ENCODE measurements at places on chromosomes 2 and 18.
A peak's percentile ranks its signal among the peaks of the same experiment; 100 is the strongest.

DNA sequence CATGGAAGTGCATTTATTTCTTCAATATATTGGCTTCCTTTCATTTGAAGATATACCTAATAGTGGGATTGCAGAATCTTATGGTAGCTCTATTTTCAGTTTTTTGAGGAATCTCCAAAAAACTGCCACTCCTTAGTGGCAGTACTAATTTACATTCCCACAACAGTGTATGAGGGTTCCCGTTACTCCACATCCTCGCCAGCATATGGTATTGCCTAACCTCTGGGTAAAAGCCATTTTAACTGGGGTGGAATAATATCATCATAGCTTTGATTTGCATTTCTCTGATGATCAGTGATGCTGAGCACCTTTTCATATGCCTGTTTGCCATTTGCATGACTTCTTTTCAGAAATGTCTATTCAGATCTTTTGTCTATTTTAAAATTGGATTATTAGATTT lies 471.9 kb upstream of the UBE2E3 start:
- DNase-seq: no peak

DNA sequence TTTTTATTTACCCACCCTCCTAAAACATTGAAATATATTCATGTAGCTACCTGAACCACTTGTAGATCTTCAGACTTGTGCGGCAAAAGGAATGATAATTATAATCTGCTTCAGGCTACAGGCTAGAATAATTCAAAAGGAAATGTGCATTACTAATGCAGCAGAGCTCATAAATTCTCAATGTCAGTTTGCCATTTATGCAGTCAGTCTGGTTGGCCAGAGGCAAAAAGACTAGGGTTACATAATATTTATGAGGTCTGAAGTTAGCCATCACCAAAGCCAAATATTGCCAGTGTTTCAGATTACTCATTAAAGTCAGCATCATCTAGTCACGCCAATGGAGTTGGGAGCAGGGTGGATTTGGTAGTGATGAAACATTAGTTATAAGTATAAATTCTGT lies 38.9 kb downstream of the METAP1D start:
- DNase-seq: no peak

DNA sequence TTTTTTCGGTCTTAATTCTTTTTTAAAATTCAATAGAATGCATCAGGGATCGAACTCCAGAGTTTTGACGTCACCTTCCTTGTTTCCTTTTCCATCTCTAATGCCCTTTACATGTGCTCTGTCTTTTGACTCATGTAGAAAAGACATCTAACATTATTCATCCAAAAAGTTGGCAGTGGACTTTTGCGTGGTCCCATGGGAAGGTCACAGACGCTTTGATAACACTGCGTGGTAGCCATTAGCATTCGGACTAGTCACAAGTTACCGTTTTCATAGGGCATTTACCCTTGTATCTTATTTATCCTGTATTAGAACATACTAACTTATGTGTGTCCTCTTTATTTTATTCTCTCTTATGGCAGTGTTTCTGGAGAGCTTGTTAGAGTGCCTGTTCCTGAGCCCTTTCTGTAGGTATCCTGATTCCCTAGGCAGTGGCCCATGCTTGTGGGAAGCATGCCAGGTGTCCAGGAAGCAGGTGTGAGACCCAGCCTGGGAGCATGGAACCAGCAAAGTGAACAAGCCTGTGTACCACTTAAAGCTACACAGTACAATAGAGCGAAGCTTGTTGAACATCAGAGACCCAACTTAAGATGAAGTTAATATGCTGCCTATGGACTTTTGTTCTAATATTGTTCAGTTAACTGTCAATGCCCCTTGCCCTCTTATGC lies 73.6 kb upstream of the RBM44 start:
- no peak for DNase-seq

- DNase-seq: no peak
Observed at GRCh38 chr2:62713837-62714236, 8.3 kb downstream of the EHBP1 start.

- no peak for DNase-seq
Observed at GRCh38 chr18:8699948-8700347, 5.4 kb upstream of the MTCL1 start.

- DNase-seq: no peak
Observed at GRCh38 chr2:69143748-69144360, 130.9 kb downstream of the ANTXR1 start.

- DNase-seq: no peak
Observed at GRCh38 chr2:192377173-192377572, 182.4 kb upstream of the TMEFF2 start.

DNA sequence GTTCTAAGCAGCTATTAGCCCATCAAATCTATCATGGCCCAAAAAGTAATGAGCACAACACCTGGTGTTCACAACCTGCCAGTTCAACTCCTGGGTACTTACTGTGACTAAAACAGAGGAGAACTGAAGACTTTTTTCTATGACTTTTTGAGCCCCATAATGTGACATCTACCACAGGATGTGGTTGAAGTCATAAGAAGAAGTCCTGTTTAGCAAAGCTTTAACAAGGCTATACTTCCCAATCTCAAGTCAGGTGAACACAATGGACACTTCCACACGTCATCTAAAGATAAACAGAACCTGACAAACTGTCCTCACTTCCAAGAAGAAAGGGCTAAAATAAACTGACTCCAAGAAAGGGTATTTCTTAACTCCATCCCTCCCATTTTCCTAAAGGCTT lies 138.8 kb downstream of the ATAD2B start:
- DNase-seq: peak; percentile 50

- DNase-seq: no peak
Observed at GRCh38 chr2:28030600-28030999, 140.1 kb downstream of the BABAM2 start.

GRCh38 chr2:58866527-58866926 lies 625.4 kb upstream of the FANCL start:
- no peak for DNase-seq

- DNase-seq: no peak
Observed at GRCh38 chr2:26849056-26849999, 1.4 kb downstream of the DPYSL5 start.

GRCh38 chr2:209878701-209879100 lies 107.1 kb downstream of the UNC80 start:
- DNase-seq: no peak

DNA sequence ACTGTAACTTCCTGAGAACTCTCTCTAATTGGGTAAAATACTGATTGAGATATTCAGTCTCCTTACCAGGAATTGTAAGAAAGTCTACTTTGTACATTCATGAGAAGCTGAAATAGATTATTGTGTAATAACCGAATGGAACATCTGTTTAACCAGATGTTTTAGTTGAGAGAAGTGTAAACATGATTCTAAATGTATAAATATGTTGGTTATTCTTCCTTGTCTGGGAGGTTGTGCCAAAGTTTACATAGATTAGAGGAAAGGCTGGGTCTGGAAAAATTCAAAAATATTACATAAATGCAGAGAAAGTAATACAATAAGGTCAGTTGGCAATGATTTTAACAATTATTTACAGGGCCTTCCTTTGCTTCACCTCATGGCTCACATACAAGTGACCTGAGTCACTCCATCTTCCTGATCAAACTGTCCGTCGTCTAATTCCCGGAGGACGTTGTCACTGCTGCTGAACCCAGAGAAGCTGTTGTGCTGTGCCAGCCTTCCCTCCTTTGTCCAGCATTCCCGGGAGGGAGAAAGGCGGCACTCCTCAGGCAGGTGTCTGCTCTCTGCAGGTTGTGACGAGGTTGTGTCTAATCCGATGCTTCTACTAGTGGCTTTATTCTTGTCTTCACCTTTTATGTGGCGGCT lies 55.9 kb downstream of the MOB4 start:
- no peak for DNase-seq

GRCh38 chr18:52190631-52191030 lies 149.4 kb upstream of the DCC start:
- no peak for DNase-seq

GRCh38 chr18:77870199-77870598 lies 620.6 kb downstream of the GALR1 start:
- no peak for DNase-seq

GRCh38 chr2:233221378-233222063 lies 30.0 kb upstream of the ATG16L1 start:
- DNase-seq: peak; percentile 70

- no peak for DNase-seq
Observed at GRCh38 chr2:57534358-57534757, 512.2 kb upstream of the VRK2 start.

GRCh38 chr18:49617865-49618264 lies 56.0 kb downstream of the LIPG start:
- DNase-seq: no peak

GRCh38 chr2:70979626-70980025 lies 1.2 kb downstream of the ANKRD53 start:
- no peak for DNase-seq

- peak; percentile 58 for DNase-seq
Observed at GRCh38 chr2:19902216-19902740, 495 bp upstream of the TTC32 start.

GRCh38 chr18:57771626-57772025 lies 31.5 kb downstream of the ATP8B1 start:
- no peak for DNase-seq

- DNase-seq: no peak
Observed at GRCh38 chr2:149169656-149170055, 131.2 kb downstream of the LYPD6B start.

- no peak for DNase-seq
Observed at GRCh38 chr2:28163028-28163427, 229.6 kb upstream of the FOSL2 start.

DNA sequence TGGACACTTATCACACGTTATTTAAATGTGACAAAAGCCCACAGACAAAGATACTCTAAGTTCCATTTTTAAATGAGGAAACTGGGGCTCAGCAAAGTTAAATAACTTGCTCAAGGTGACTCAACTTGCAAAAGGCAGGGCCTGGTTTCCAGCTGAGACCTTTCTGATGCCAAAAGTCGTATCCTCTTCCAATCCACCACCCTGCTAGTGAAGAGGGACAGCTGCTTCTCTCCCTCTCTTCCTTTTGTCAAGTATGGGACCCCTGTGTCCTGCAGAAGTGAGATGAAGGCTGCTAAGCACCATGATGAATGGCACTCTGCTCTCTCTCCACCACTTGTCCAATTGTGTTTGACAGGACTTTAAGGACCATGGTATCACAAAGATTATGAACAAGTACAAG lies 140.9 kb downstream of the DYM start:
- no peak for DNase-seq

- DNase-seq: no peak
Observed at GRCh38 chr2:237734905-237735623, 63.5 kb upstream of the RBM44 start.

- no peak for DNase-seq
Observed at GRCh38 chr2:126858991-126859390, 39.7 kb upstream of the TEX51 start.

- no peak for DNase-seq
Observed at GRCh38 chr2:65711863-65712262, 279.5 kb upstream of the SPRED2 start.

GRCh38 chr18:47969816-47970215 lies 39.4 kb upstream of the SMAD2 start:
- no peak for DNase-seq

DNA sequence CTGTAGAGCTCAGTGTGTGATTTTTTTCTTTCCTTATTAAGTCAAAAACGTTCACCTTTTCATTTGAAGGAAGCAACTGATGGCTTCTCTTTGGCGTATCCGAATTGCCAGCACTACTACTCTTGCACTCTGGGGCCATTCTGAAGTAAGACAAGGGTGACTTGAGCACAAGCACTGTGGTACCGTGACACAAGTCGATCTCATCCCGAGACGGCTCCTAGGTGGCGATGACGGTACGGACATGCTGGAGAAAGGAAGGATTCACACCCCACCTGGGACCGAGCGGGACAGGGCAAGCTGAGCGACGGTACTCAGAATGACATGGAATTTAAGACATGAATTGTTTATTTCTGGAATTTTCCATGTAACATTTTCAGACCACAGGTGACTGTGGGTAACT lies 36.8 kb upstream of the LDLRAD4 start:
- no peak for DNase-seq

- DNase-seq: no peak
Observed at GRCh38 chr2:102051692-102052277, 60.0 kb downstream of the IL1R2 start.

- peak; percentile 87 for DNase-seq
Observed at GRCh38 chr2:6866275-6866671, 566 bp upstream of the CMPK2 start.

- DNase-seq: peak; percentile 60
Observed at GRCh38 chr2:177165721-177166711, 46.6 kb upstream of the HNRNPA3 start.

GRCh38 chr2:105598829-105599698 lies 145.6 kb upstream of the NCK2 start:
- no peak for DNase-seq

- no peak for DNase-seq
Observed at GRCh38 chr2:40531359-40531758, 79.5 kb upstream of the SLC8A1 start.

DNA sequence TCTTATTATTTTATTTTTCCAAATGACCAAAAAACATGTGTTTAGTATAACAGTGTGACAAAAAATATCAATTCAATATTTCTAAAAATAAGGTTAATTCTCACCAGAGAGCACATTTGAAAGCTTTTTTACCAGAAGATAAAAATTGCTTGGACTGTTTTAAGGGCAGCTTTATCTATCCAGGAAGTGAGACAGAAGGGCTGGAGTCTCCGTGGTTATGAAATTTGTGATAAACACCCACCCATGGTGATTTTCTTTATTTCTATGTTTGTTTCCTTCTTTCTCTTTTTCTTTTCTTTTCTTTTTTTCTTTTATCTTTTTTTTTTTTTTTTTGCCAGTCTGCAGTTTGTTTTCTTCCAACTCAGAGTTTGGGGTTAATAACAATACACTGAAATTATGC lies 298.5 kb downstream of the PIEZO2 start:
- DNase-seq: peak; percentile 79

- no peak for DNase-seq
Observed at GRCh38 chr2:232652505-232652851, 19.1 kb downstream of the EFHD1 start.

DNA sequence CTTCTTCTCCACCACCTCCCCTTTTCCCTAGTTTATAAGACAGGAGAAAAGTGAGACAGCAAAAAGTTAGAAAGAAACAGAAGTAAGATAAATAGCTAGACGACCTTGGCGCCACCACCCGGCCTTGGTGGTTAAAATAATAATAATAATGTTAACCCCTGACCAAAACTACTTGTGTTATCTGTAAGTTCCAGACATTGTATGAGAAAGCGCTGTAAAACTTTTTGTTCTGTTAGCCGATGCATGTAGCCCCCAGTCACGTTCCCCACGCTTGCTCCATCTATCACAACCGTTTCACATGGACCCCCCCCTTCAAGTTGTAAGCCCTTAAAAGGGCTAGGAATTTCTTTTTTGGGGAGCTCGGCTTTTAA lies 1.5 kb upstream of the BUB1 start:
- DNase-seq: peak; percentile 89

DNA sequence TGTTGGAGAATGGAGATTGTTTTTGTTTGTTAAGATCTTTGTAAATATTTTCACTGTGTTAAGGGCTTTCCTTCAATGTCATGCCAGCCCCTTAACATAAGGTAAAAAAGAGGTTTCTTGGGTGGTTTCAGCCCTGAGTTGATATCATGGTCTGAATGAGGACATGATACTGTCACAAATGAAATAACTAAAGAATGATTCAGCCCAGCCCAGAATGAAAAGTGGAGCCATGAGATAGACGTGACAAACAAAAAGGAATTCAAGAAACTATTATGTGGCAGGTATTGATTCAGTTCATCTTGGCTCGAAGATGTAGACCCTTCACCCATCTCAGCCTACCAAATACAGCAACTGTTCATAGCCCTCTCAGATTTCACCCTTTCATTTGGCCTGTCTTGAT lies 88.6 kb upstream of the TTN start:
- DNase-seq: no peak

- peak; percentile 35 for DNase-seq
Observed at GRCh38 chr2:223989206-223989855, 32.1 kb downstream of the MRPL44 start.

Data from hematopoietic multipotent progenitor cell treated with erythropoietin and hydrocortisone succinate and interleukin-3 and kit ligand, for 6 days (in vitro differentiated cells).